ENCODE measurements at places on chromosomes 16 and 17.

DNA sequence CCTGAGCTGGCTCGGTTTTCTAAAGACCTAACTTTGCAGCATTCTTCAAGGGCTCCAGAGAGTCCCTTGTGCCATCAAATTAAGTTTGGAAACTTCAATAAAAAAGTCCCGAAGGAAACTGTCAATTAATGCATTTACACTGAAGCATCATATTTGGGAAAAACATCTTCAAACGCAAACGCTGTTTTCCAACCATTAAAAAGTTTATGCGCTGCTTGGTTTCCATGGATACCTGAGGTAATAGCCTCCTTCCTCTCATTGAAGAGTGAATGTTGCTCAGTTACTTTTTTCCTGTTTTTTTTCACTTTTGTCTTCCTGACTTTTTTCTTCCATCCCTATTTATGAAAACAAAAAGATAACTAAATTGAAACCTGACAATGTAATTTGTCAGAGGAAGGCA, 399.1 kb downstream of the MAF start:
- DNase-seq = no peak

DNA sequence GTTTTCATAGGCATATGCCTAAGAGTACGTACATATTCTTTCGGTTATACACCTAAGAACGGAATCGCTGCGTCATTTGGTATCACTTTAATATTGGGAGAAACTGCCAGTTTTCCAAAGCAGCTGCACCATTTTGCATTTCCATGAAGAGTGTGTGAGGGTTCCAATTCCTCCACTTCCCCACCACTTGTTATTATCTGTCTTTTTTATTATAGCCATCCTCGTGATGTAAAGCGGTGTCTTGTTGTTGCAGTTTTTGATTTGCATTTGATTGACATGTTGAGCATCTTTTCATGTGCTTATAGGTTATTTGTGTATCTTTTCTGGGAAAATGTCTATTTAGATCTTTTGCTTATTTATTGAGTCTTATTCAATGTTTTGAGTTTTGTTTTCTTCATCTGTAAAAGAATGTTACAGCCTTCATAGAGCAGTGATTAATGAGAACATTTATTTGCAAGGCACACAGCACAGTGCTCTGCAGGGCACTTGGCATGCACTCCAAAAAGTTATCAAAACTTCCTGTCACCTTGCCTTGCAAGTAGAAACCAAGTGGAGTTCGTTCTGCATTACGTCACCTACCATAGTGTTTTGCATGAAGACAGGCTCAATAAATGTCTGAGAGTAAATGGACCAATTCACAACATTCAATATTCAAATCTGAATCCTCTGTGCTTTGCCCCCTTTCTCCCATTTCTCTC, 26.6 kb upstream of the ST6GALNAC1 start:
- no peak for DNase-seq

DNA sequence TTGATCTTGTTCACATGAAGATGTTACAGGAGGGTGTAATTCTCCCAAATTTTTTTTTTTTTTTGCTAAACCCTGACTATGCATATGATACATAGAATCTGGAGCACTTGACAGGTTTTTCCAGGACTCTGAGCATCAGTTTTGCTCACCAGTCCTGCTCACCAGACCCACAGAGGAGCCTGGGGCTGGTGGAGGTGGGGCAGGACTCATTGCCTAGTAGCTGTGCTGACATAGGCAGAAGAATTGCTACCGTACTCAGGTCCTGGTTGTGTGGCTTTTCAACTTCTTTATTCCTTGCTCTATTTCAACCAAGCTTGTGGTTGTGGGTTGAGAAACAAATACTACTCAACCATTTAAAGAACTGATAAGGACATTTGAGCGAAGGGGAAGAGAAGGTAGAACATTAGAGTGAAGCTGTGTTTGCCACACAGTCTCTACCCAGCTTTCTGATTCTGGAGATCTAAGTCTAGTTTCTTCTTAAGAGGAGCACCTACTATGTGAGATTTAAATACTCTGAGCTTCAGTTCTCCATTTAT, 212.4 kb downstream of the UTP18 start:
- no peak for DNase-seq

DNA sequence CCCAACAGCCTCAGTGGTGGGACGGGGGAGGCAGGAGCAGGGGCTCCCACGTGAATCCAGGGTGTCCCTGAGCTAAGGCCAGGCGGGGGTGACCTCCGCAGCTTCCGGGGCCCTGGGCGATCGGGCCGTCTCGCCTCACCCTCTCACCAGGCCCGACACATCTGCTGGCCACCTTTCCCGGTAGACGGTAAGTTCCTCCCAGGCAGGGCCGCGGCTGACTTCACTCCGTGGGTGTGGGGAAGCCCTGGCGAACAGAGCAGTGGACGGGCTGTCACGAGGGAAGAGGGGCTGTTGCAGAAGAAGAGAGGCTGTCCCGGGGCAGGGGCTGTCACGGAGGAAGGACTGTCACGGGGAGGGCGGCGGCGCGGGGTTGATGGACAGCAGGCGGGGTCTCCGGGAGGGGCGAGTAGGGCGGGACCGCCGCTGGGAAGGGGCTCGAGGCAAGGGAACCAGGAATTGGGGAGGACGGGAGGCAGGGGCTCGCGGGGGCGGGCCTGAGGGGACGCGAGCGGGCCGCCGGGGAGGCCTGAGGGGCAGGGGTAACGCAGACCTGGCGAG, 498 bp downstream of the PKMYT1 start:
- DNase-seq = no peak

DNA sequence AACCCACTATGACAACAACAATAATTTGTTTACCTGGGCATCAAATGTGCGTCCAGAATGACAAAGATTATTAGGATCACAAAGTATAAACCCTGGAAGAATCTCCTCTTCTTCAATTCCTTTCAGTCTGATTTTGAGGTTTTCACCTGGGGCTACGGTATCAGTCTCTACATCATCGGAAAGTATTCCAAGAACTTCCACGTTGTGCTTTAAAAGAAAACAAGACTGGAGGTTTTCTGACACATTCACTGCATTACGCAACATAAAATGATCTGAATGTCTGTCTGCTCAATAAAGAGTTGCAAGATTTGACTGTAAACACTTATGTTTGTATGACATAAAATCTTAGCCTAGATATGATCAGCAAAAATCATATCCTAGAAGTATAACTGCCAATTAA, 26.0 kb upstream of the RSL1D1 start:
- DNase-seq = no peak

DNA sequence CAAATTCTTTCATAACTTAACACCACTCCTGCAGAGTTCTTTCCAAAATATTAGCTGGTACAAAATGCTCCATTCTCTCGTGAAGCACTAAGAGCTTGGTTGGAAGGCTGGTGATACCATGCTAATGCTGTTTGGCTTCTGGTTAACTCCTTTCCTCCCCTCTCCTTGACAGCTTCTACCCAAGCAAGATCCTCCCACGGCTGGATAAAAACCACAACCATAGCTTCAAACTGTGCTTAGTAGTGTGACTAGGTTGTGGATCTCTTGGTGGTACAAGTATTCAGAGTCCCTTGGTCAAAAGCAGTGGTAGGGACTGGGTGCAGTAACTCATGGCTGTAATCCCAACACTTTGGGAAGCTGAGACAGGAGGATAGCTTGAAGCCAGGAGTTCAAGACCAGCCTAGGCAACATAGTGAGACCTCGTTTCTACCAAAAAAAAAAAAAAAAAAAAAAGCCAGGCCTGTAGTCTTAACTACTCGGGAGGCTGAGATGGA, 2.3 kb downstream of the PHAF1 start:
- DNase-seq = no peak

DNA sequence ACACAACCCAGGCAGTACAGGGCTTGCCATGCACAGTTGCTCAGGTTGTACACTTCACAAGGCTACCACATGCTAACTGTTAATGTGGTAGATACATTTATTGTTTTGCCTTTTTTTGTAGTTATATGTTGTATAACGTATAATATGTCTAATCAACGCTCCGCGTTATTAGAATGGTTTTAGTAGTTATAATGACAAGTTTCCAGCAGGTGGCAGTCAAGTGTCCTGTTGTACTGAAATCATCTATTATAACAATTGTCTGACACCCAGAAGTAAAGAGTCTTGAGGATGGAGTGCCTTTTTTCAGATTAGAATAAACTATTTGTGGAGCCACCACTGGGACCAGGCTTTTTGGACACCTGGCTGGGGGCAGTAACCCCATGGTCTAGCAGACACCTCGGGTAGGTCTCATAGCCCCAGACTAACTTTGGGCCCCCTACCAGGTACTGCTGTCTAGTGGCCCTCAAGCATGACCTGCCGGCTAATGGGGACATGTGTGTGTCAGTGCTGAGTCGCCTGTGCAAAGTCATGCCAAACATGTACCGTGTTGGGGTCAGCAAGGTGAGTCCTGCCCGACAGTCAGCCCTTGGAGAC, 32.8 kb downstream of the MYO15A start:
- no peak for DNase-seq

DNA sequence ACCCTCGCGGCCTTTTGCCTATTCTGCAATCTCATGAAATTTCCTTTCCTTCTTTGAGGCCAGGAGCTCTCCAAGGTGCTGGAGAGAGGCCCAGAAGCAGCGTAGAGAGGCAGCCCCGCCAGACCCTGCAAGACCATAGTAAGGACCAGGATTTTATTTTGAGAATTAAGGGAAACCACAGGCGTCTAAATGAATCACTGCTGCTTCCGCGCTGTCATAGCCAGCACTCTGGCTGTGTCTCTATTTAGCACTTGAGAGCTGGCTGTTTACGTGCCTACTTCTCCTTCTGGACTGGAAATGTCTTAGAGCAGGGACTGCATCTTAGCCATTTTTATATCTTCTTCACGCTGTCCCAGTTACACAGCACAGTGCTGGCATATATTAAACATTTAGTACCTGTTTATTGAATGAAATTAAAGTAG, 37.6 kb upstream of the PIRT start:
- DNase-seq = no peak

- DNase-seq = no peak
Measured at GRCh38 chr17:62794666-62794971, 13.5 kb downstream of the MARCHF10 start.

DNA sequence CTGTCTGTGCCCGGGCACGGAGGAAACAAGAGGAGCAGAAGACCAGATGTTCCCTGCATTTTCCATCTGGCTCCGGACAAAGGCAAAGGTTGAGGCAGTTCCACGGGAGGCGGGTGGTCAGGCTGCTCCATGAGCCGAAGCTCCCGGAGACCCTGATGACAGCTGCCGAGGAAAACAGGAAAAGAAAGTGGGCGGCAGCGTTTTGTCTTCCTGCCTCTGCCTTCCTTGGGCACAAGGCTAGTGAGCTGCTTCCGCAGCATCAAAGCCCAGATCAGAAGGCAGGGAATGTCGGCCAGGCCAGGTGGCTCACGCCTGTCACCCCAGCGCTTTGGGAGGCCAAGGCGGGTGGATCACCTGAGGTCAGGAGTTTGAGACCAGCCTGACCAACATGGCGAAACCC, 16.2 kb downstream of the SLC43A2 start:
- no peak for DNase-seq

- no peak for DNase-seq
Measured at GRCh38 chr16:49822649-49823370, 33.1 kb downstream of the ZNF423 start.

DNA sequence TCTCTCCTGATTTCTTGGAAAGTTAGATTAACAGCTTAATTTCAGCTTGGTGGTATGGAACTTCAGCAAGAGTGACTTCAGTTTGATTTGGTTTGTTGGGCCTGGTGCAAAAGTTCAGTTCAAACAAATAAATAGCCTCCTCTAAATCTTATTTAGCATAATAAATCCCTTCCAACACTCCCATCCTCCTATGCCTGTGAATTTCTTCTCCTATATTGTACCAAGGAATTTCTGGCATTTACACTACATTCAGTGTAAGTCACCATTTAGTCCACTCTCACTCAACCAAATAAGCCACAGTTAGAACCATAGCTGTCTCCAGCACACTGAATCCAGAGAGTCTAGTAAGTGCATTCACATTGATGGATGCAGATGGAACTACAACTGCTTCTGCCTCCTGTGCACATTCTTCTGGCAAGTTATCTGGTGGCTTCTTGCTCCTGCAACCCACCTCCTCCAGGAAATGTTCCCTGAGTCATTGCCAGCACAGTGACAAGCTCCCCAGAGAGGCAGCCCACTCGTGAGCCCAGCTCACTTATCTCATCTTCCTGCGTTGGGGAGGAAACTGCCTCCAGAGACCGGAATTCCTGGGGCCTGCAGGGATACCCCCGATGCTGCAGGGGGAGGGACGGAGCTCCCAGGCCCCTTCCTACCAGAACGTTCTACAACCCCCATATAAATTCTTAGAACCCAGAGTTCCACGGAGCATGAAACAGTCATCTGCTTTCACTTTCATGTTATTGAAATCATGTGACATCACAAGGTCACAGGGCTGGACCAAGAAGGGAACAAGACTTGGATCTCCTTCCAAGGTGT, 318.3 kb downstream of the PHKB start:
- DNase-seq = no peak

DNA sequence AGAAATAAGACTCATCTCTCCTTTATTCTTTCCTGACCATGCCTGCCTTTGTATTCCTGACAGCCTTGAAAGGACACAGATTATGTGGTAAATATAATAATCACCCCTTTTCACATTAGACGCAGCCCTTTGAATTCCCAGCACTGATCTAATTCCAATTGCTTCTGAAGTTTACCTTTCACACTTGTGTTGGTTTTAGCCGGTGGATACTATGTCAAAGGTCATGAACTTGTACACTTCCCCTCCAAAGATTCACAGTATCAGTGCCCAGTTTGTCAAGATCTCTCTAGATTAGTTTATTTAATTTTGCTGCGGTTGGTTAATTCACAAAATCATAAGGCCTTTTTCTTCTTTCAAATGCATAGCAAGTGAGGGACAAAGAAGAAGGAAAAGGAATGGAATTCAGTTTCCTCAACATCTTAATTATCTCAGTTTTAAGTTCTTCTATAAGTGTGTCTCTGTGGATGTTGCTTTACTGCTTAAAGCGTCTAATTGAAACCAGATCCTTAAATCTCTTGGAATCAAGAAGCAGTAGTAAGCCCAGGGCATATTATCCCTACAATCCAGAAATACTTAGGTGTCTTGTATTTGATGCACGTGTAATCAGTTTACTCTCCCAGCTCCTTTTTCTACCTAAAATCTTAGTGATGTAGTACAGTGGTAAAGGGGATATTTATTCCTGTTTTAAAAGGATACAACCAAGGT, 174.3 kb upstream of the TBX2 start:
- DNase-seq = no peak

DNA sequence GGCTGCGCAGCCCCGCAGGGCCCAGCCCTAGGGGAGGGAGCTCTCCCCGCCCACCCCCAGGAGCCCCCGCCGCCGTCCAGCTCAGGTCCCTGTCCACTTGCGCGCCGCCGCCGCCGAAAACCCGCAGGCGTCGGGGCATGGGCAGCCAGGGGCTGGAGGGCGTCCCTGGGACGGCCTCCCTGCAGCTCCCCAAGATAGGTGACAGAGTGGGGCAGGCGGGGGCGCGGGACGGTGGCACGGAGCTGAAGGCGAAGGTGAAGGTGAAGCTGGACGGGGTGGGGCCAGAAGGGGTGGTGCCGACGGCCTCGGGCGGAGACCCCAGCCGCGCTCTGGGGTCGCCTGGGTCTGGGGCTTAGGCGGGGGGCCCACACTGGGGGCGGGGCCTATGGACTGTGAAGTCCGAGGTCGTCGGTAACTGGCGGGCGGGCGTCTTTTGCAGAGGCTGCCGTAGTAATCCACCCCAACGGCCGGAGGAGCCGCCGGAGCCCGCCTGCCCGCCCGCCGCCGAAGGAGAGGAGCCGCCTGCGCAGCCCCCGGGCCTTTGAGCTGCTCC, 27.2 kb downstream of the SREBF1 start:
- DNase-seq = no peak

GRCh38 chr16:89828870-89829629, 775 bp downstream of the SPIRE2 start:
- no peak for DNase-seq

GRCh38 chr16:87593710-87594258, 8.5 kb upstream of the JPH3 start:
- DNase-seq = no peak

Measured in stimulated activated CD8-positive, alpha-beta memory T cell treated with anti-CD3 and anti-CD28 coated beads, Interleukin-7, amount 100 ng/mL, for 24 hours (primary cell).